ENCODE measurements at places on chromosomes 16 and 17.

GRCh38 chr17:9911089-9911488 is 6.0 kb upstream of the RCVRN start:
- DNase-seq: no peak

DNA sequence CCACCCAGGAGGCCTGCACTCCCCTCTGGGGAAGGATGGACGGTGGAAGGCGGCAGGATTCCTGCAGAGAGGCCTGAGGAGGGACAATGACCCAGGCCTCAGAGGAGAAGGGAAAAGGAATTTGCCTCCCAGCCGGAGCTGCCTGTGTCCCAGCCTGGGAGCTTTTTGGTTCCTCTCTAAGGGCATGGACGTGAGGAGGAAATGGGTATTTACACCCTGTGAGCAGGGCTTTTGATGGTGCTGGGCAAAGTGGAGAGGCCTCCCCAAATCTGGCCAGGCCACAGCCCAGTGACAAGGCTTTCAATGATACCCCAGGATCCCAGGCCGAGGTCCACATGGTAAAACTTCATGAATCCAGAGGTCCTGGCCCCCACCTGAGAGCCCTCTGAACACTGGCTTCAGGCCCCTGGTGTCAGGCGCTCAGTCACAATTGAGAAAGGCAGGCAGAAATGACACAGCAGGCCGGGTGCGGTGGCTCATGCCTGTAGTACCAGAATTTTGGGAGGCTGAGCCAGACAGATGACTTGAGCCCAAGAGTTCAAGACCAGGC is 56.0 kb upstream of the DOC2B start:
- no peak for DNase-seq

DNA sequence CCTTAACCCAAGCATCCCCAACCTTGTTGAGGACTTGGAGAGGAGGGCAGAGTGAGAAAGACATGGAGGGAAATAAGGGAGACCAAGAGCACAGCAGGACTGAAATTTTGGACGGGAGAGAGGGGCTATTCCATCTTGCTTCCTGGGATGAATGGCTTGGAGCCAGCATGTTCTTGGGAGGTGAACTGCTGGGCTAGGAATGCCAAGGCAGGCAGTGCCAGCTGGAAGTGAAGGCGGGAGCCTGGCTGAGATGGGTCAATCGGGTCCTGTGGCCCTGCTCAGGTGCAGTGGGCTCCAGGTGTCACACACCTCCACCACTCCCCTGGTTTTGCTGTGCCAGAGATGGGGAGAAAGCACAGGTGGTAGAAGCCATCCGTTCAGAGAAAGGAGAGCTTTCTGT is 25.5 kb downstream of the WNT9B start:
- DNase-seq: no peak

DNA sequence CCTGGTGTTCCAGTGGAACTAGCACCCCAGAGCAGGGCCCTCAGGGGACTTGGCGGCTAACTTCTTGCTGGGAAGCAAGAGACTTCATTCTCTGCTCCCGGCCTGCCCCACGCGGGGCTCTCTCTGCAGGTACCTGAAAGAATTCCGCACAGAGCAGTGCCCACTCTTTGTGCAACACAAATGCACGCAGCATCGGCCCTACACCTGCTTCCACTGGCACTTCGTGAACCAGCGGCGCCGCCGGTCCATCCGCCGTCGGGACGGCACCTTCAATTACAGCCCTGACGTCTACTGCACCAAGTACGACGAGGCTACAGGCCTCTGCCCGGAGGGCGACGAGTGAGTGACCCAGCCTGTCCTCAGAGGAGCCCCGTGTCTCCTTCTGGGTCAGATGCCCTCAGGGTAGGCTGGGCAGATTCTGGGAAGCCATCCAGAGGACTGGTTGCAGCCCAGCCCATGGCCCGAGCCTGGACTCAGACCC is 25.1 kb downstream of the UNK start:
- DNase-seq: no peak

DNA sequence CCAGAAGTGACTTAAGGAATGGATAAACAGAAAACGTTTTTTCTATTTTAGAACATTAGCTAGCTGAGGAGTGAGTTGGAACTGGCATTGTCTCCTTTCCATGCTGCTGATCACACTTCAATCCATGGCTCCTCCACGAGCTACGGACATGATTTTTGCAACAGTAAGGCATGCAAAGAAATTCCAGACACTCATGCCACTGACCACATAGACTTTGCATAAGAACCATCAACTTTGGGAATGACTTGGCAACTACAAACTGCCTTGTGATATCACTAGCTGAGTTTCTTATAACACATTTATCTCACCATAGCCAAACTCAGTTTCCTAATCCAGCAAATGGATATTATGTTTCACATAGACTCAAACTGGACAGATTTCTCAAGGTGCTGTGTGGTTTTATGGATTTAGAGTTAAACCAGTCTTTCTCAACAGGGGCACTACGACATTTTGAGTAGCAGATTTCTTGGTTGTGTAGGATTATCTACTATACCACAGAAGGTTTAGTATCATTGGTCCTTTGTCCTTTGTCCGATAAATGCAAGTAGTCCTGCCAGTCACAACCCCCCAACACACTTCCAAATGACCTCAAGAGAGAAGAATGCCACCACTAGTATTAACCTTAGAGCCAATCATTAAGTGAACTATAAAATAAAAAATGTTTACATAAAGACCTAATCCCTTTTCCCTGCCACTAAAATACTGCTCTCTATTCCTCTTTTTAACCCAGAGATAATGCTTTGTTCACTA is 48.3 kb upstream of the C17orf78 start:
- no peak for DNase-seq

GRCh38 chr17:81219476-81220180 is 3.1 kb downstream of the CEP131 start:
- no peak for DNase-seq

- no peak for DNase-seq
These were observed 5.7 kb downstream of the TPPP3 start for GRCh38 chr16:67387479-67388079.
